Spleen (tissue), 13 donors: ENCODE measurements at places on chromosomes 4 and X. TPM values are rescaled to one million over a fixed set of nuclear protein-coding genes. Genes with fewer than 3 reads are reported as not detected.

The LNX1 gene
- total RNA-seq: not detected

The TMEM184C gene
- 26.2 TPM for total RNA-seq

The TRIM75 gene
- total RNA-seq: not detected

The EFHC2 gene
- total RNA-seq: 0.79 TPM

The MAGEA8 gene
- not detected for total RNA-seq

The SETD7 gene
- total RNA-seq: 35.7 TPM

The SYTL5 gene
- 0.15 TPM for total RNA-seq

The FGFBP2 gene
- 1.9 TPM for total RNA-seq

The PDK3 gene
- total RNA-seq: 36.7 TPM

The CNGA1 gene
- 8.3 TPM for total RNA-seq

The PPEF1 gene
- total RNA-seq: not detected
